ENCODE measurements at places on chromosomes 7 and 10. TPM values are rescaled to one million over a fixed set of nuclear protein-coding genes. Genes with fewer than 3 reads are reported as not detected.

- no peak for DNase-seq
Measured at GRCh38 chr7:154906201-154906600, 96.7 kb downstream of the PAXIP1 start.

- no peak for DNase-seq
Measured at GRCh38 chr7:40833191-40833887, 698.5 kb downstream of the SUGCT start.

DNA sequence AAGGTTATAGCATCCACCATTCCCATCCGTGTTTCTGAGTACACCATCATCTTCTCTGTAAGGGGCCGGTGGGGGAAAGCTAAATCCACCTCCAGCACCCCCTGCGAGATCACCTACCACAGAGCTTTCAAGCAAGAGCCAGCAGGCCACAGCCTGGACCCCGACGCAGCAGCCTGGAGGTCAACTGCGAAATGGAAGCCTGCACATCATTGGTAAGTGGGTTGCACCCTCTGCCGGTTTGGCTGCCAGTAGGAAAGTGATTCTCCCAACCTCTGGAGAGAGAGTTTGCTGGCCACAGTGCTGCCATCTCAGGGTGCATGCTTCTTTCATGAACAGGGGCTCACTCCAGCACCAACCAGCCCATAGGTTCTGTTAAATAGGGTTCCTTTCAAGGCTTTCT is 81.7 kb downstream of the WIPF3 start:
- no peak for DNase-seq

The PMPCB gene
- total RNA-seq, result 41.1 TPM

The HTR5A gene
- not detected for total RNA-seq

All from HT-29 (cell line).